Stimulated activated CD4-positive, alpha-beta T cell treated with anti-CD3 and anti-CD28 coated beads, Interleukin-1b, Interleukin-23, amount 100 ng/mL, for 1 hour (primary cell): ENCODE measurements at places on chromosomes 11 and 22.

DNA sequence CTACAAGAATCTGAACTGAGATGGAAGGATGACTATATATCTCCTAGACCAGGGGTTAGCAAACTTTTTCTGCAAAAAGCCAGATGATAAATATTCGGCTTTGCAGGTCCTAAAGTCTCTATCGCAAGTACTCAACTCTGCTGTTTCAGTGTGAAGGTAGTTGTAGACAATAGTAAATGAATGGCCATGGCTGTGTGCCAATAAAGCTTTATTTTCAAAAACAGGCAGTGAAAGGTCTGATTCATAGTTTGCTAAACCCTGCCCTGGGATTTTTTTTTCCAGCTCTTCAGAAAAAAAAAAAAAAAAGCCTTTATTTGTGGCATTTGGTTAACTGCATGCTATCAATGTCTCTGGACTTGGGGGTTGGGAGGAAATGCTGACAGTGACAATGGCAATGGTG, 37.5 kb downstream of the FAM227A start:
- no peak for DNase-seq

DNA sequence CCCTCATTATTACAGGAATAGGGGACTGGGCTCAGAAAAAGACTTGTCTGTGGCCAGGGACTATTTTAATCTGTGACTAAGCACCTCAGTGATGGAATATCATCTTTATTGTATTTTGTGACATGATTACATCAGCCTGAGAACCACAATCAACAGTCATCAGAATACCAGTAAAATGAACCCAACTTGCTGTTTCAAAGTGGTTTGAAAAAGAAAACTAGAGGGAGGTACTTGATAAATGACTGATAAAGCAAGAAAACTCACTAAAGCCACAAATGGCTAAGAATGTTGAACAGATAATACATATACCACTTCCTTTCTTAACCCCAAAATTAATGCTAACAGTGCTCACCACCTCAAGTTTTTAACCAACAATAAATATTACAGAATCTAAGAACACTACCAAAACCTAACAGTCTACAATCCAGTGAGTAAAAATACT, 155.7 kb downstream of the ATG16L2 start:
- no peak for DNase-seq

DNA sequence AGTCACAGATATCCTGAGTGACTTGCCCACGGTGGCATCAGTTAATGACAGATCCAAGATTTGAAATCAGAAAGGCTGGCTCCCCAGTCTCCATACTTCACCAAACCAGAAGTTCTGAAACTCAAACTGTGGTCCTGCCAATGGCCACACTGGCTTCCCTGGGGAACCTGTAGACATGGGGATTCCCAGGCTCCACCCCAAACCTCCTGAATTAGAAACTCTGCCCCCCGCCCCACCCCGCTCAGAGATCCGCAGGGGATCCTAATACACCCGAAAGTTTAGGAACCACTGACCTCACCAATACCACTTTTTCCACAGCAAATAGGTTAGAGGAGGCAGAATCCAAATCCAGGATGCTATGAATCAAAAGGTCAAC, 15.3 kb downstream of the RTN4RL2 start:
- DNase-seq = no peak

- DNase-seq = no peak
Observed at GRCh38 chr11:3136546-3137455, 28.3 kb downstream of the OSBPL5 start.

- DNase-seq = no peak
Observed at GRCh38 chr11:71999798-72000197, 1.1 kb downstream of the IL18BP start.

- DNase-seq = no peak
Observed at GRCh38 chr11:30143098-30143705, 87.6 kb upstream of the FSHB start.
